ENCODE measurements at places on chromosomes 1 and 21. TPM values are rescaled to one million over a fixed set of nuclear protein-coding genes. Genes with fewer than 3 reads are reported as not detected.

FCRL2 gene
- not detected for total RNA-seq

- no peaks in the 10 kb centered on the region for H3K27me3 ChIP-seq
- no peak overlapping the region for H3K4me3 ChIP-seq
- no peaks in the 10 kb centered on the region for H3K36me3 ChIP-seq
- H3K4me1 ChIP-seq, result no peaks in the 10 kb centered on the region
- DNase-seq, result no peak
- no peak overlapping the region for H3K27ac ChIP-seq
Measured at GRCh38 chr1:79945391-79945790, 938.9 kb upstream of the ADGRL4 start.

DNA sequence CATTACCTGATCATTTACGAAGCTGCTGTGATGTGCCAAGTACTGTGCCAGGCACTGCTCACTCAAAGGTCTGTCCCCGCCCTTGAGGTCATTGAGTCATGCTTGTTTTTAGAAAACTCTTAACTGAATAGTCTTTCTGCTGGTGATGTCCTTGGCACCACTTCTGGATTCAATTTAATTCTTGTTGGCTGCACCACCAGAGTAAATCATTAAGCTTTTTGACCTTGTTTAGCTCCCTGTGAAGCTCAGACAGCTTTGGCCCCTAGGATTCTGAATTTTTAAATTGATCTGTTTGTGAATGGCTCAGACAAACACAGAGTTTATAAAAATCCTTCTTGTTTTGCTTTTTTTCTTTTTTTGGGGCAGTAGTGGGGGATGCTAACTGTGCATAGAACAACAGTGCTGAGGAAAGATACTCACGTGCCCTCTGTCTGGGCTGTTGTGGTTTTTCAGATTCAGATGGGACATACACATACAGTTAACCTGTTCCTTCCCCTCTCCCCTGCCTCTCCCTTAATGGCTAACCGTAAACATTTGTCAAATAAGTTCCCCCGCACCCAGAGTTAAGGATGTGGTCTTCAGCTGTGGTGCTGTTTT, 67.6 kb downstream of the MTR start:
- H3K4me3 ChIP-seq, result no peak overlapping the region
- no peaks in the 10 kb centered on the region for H3K4me1 ChIP-seq
- peaks cover 81% of the 10 kb centered on the region for H3K36me3 ChIP-seq

GRCh38 chr1:34520111-34520510, 234.7 kb upstream of the GJB5 start:
- no peak overlapping the region for H3K4me3 ChIP-seq
- H3K27me3 ChIP-seq, result no peaks in the 10 kb centered on the region
- H3K4me1 ChIP-seq, result no peaks in the 10 kb centered on the region
- no peaks in the 10 kb centered on the region for H3K36me3 ChIP-seq

RGS4 gene
- not detected for total RNA-seq

ALX3 gene
- not detected for total RNA-seq

PLCH2 gene
- total RNA-seq, result 0.16 TPM

KRTAP19-1 gene
- total RNA-seq, result not detected

GRCh38 chr1:201515895-201516294, 9.0 kb upstream of the CSRP1 start:
- no peak overlapping the region for H3K4me3 ChIP-seq
- no peaks in the 10 kb centered on the region for H3K36me3 ChIP-seq
- DNase-seq, result peak; percentile 80
- peaks cover 18% of the 10 kb centered on the region for H3K4me1 ChIP-seq
- no peak overlapping the region for H3K27ac ChIP-seq
- H3K27me3 ChIP-seq, result no peaks in the 10 kb centered on the region

SPRR3 gene
- not detected for total RNA-seq

GRCh38 chr1:52210044-52210443, 68.2 kb downstream of the ZFYVE9 start:
- H3K4me3 ChIP-seq, result no peak overlapping the region
- DNase-seq, result no peak
- no peaks in the 10 kb centered on the region for H3K36me3 ChIP-seq
- no peaks in the 10 kb centered on the region for H3K27me3 ChIP-seq
- no peak overlapping the region for H3K27ac ChIP-seq
- peaks cover 9% of the 10 kb centered on the region for H3K4me1 ChIP-seq

DNA sequence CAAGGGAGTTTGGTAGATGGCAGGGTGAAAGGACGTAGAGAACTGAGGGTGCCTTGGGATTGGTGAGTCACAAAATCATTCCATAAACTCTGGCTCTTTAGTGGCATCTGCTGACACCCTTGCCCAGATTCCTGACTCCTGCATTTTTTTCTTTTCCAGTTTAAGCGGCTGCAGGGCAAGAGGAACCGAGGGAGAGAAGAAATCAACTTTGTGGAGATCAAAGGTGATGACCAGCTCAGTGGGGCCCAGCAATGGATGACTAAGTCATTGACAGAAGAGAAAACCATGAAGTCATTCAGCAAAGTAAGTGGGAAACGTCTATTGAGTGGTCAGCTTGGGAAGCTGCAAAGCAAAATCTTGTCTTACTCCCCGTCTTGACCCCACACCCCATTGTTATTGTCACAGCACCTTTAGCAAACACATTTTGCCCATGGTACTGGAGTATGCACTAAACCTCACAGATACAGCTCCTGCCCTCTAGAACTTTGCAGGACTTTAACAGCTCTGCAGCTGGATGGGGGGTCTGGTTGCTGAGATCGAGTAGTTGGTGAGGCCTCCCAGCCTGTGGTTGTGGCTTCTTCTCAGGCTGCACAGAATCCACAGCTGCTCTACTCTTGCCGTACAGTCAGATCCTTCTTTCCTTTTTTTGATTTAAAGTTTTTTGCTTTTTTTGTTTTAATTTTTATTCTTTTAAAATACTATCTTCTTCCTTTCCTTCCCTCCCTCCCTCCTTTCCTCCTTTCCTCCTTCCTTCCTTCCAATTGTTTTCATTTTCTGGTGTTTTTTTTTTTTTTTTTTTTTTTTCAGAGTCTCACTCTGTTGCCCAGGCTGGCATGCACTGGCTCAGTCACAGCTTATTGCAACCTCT, 21.9 kb downstream of the SH2D2A start:
- H3K27ac ChIP-seq, result no peak overlapping the region
- DNase-seq, result no peak
- no peak overlapping the region for H3K4me3 ChIP-seq
- no peaks in the 10 kb centered on the region for H3K27me3 ChIP-seq
- H3K36me3 ChIP-seq, result peaks cover 98% of the 10 kb centered on the region
- H3K4me1 ChIP-seq, result no peaks in the 10 kb centered on the region

GRCh38 chr1:16218014-16218673, 5.7 kb upstream of the ARHGEF19 start:
- no peak overlapping the region for H3K27ac ChIP-seq
- no peaks in the 10 kb centered on the region for H3K27me3 ChIP-seq
- no peak overlapping the region for H3K4me3 ChIP-seq
- DNase-seq, result no peak
- peaks cover 27% of the 10 kb centered on the region for H3K4me1 ChIP-seq

GRCh38 chr1:154747740-154748404, 122.2 kb downstream of the KCNN3 start:
- no peaks in the 10 kb centered on the region for H3K4me1 ChIP-seq
- peaks cover 93% of the 10 kb centered on the region for H3K27me3 ChIP-seq
- H3K4me3 ChIP-seq, result no peak overlapping the region
- DNase-seq, result no peak

GRCh38 chr1:150777544-150777943, 12.0 kb upstream of the CTSS start:
- H3K36me3 ChIP-seq, result no peaks in the 10 kb centered on the region
- peaks cover 2% of the 10 kb centered on the region for H3K4me1 ChIP-seq
- no peak overlapping the region for H3K4me3 ChIP-seq

NID1 gene
- total RNA-seq, result 0.27 TPM

DNA sequence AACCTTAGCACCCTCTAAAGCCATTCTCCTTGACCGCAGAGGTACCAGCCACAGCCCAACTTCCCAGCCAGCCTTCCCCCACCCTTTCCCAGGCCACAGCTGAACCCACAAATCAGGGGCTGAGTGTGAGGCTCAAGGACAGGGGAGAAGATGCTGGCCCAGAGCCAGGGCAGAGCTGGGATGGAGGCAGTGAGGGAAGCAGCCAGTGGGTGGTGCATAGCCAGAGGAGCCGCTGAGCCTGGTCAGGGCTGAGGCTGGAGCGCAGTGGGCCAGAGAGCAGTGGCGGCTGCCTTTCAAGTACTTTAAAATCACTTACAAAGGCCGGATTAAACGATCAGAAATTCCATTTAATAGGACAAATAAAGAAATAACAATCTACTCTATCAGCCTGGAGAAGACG, 36.3 kb downstream of the DMAP1 start:
- no peak overlapping the region for H3K4me3 ChIP-seq
- no peak overlapping the region for H3K27ac ChIP-seq
- H3K27me3 ChIP-seq, result no peaks in the 10 kb centered on the region
- H3K36me3 ChIP-seq, result peaks cover 5% of the 10 kb centered on the region
- no peaks in the 10 kb centered on the region for H3K4me1 ChIP-seq
- peak; percentile 42 for DNase-seq

- H3K36me3 ChIP-seq, result no peaks in the 10 kb centered on the region
- no peak overlapping the region for H3K4me3 ChIP-seq
- no peaks in the 10 kb centered on the region for H3K4me1 ChIP-seq
- no peak overlapping the region for H3K27ac ChIP-seq
Measured at GRCh38 chr21:14844001-14844400, 220.8 kb downstream of the NRIP1 start.

All from K562 (cell line).